ENCODE measurements at places on chromosomes 6 and 20.

DNA sequence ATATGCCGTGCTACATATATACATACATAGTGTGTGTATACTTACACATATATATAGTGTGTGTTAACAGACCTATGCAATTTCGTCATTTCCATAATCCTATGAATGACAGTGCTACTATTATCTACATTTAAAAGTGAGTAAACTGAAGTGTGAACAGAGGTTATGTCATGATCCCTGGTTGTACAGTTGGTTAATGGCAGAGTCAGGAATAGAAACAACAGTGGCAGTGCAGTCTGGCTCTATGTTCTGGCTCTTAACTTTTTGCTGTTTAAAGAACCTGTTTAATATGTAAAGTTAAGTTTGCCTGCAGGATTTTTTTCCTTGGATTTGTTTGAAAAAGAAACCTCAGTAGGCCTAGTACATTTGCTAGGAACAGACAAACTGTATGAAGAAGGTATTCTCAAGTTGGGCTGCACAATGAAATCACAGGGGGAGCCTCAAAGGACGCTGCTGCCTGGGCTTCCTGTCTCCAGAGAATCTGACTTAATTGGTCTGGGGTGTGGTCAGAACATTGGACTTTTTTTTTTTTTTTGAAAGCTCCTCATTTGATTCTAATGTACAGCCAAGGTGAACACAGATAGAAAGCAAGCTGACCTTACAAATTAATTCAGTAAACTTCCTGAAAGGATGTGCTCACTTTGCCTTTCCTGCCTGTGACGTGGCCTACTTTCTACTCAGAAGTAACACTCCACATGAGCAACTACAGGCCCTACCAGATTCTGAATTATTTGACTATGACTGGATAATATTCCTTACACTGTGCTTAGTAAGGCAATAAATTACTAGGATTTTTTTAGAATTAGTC is 29.4 kb downstream of the PLCB1 start:
- H3K4me3 ChIP-seq = no peak overlapping the region
- H3K4me1 ChIP-seq = peaks cover 5% of the 10 kb centered on the region
- DNase-seq = no peak
- H3K27me3 ChIP-seq = no peaks in the 10 kb centered on the region

DNA sequence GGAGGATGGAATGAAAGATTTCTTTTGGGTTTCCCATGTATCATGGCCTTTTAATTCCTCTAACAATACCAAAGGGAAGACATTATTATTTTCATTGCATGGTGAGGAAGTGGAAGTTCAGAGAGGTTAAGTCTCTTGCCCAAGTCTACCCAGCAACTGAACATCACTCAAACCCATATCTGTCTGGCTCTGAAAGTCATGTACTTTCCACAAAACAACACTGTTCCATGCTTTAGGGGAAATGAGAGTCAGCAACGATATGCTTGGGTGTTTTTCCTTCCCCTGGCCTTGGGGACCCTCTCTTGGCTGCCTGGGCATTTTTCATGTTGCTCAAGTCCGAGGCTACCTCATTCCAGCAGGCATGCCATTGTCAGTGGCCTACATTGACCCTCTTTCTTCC is 118.8 kb downstream of the ADTRP start:
- no peak overlapping the region for H3K4me3 ChIP-seq
- no peaks in the 10 kb centered on the region for H3K4me1 ChIP-seq
- no peaks in the 10 kb centered on the region for H3K27me3 ChIP-seq
- no peak for DNase-seq
- H3K27ac ChIP-seq = no peak overlapping the region

GRCh38 chr6:106133040-106133439 is 46.9 kb downstream of the PRDM1 start:
- no peak overlapping the region for H3K4me3 ChIP-seq
- no peak for DNase-seq
- H3K27ac ChIP-seq = no peak overlapping the region
- no peaks in the 10 kb centered on the region for H3K36me3 ChIP-seq
- no peaks in the 10 kb centered on the region for H3K27me3 ChIP-seq

DNA sequence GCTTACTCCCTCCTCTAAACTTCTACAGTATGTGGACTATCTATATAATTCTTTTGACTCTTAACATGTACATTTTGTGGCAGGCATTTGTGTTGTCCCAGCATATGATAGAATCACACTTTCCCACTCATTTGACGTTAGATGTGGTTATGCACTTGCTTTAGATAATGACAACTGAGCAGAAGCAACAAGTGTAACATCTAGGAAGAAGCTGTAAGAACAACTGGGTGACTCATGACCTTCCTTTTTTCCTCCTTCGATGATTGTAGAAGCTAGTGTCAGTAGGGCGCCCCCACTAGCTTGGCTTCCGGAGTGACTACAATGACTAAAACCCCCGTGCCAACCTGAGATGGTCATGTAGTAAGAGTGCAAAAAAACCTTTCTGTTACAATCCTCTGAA is 74.6 kb upstream of the CEP85L start:
- peaks cover 7% of the 10 kb centered on the region for H3K4me1 ChIP-seq
- peak; percentile 25 for DNase-seq
- no peak overlapping the region for H3K4me3 ChIP-seq
- H3K27ac ChIP-seq = no peak overlapping the region
- H3K36me3 ChIP-seq = no peaks in the 10 kb centered on the region

DNA sequence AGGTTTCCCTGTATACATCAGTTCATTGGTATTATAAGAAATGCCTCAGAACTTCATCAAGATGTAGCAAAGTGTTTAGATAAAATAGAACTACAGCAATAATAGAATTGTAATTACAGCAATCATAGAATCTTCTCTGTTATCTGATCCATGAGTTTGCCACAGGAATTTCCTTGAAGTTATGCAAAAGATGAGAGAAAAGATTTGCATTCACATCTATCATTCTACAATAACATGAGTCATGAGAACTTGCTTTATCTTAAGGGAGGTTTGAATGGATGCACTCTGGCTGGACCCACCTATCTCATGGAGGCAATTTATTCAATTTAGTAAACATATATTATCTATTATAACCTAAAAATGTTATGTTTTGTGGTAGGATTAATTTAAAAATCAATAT is 329.8 kb upstream of the EPHA7 start:
- H3K27me3 ChIP-seq = no peaks in the 10 kb centered on the region
- H3K4me1 ChIP-seq = no peaks in the 10 kb centered on the region
- H3K36me3 ChIP-seq = no peaks in the 10 kb centered on the region
- no peak for DNase-seq
- no peak overlapping the region for H3K4me3 ChIP-seq

- no peaks in the 10 kb centered on the region for H3K27me3 ChIP-seq
- no peak for DNase-seq
- H3K4me1 ChIP-seq = no peaks in the 10 kb centered on the region
- no peak overlapping the region for H3K4me3 ChIP-seq
- no peaks in the 10 kb centered on the region for H3K36me3 ChIP-seq
Observed at GRCh38 chr6:75421316-75422023, 72.1 kb downstream of the FILIP1 start.

DNA sequence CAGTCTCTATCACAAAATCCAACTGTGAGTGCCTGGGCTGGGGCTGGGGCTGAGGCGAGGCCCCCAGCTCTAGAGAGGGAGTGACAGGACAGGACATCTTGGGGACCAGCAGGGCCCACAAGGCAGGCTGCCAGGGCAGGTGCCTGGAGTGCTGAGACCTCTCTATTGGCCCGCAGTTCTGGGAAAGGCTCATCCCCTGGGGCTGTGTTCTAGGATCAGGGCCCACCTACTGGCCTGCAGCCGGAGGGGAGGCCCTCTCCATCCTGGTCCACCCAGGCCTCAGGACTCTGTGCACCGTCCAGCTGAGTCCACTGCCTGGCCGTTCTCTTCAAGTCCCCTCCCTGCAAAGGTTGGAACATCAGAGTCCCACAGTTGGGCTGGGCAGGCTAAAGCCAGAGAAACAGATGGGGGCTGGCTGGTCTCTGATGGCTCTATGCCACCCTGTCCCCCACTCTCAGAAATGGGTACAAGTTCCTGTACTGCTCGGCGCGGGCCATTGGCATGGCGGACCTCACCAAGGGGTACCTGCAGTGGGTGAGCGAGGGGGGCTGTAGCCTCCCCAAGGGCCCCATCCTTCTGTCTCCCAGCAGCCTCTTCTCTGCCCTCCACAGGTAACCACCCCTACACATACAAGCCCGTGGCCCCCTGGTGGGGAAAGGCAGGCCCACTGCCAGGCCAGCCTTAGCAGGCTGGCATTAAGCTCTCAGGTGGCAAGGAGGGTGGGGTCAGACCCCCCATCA is 9.0 kb downstream of the EMILIN3 start:
- no peak overlapping the region for H3K4me3 ChIP-seq
- H3K36me3 ChIP-seq = no peaks in the 10 kb centered on the region
- no peak overlapping the region for H3K27ac ChIP-seq
- DNase-seq = no peak
- H3K4me1 ChIP-seq = no peaks in the 10 kb centered on the region
- H3K27me3 ChIP-seq = no peaks in the 10 kb centered on the region

GRCh38 chr6:17277256-17277655 is 3.9 kb upstream of the RBM24 start:
- no peak for DNase-seq

GRCh38 chr20:41300886-41301285 is 16.6 kb downstream of the ZHX3 start:
- H3K4me1 ChIP-seq = no peaks in the 10 kb centered on the region
- no peak for DNase-seq
- no peak overlapping the region for H3K27ac ChIP-seq
- no peak overlapping the region for H3K4me3 ChIP-seq
- H3K36me3 ChIP-seq = no peaks in the 10 kb centered on the region

- H3K4me3 ChIP-seq = no peak overlapping the region
- H3K4me1 ChIP-seq = no peaks in the 10 kb centered on the region
- H3K27me3 ChIP-seq = no peaks in the 10 kb centered on the region
- no peak for DNase-seq
Observed at GRCh38 chr6:168149015-168149414, 70.0 kb upstream of the FRMD1 start.

GRCh38 chr20:37927410-37928095 is 24.6 kb downstream of the VSTM2L start:
- no peak overlapping the region for H3K4me3 ChIP-seq
- H3K4me1 ChIP-seq = no peaks in the 10 kb centered on the region
- no peak overlapping the region for H3K27ac ChIP-seq
- H3K36me3 ChIP-seq = no peaks in the 10 kb centered on the region
- H3K27me3 ChIP-seq = no peaks in the 10 kb centered on the region

GRCh38 chr6:3442431-3443220 is 14.2 kb downstream of the SLC22A23 start:
- no peaks in the 10 kb centered on the region for H3K27me3 ChIP-seq
- no peak for DNase-seq
- H3K4me1 ChIP-seq = no peaks in the 10 kb centered on the region
- H3K36me3 ChIP-seq = no peaks in the 10 kb centered on the region
- H3K27ac ChIP-seq = no peak overlapping the region

- DNase-seq = no peak
- H3K36me3 ChIP-seq = no peaks in the 10 kb centered on the region
- no peaks in the 10 kb centered on the region for H3K4me1 ChIP-seq
- H3K27me3 ChIP-seq = no peaks in the 10 kb centered on the region
- H3K27ac ChIP-seq = no peak overlapping the region
Observed at GRCh38 chr20:56765172-56766073, 136.3 kb downstream of the TFAP2C start.

- H3K27ac ChIP-seq = no peak overlapping the region
- DNase-seq = no peak
- H3K27me3 ChIP-seq = no peaks in the 10 kb centered on the region
- no peaks in the 10 kb centered on the region for H3K36me3 ChIP-seq
- no peak overlapping the region for H3K4me3 ChIP-seq
Observed at GRCh38 chr6:140018588-140018987, 644.1 kb upstream of the CITED2 start.

DNA sequence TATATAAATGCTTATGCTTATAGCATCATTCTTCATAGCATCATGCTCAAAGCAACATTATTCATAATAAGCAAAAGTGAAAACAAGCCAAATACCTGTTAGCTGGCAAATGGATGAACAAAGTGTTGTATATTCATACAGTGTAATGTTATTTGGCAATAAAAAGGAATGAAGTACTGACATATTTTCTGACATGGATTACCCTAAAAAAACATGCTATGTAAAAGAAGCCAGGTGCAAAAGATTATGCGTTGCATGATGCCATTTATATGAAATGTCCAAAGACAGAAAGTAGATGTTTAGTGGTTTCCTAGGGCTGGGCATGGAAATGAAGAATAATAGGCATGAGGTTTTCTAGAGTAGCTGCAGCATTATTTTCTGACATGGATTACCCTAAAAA is 77.1 kb downstream of the GFRA4 start:
- no peak overlapping the region for H3K4me3 ChIP-seq
- H3K4me1 ChIP-seq = no peaks in the 10 kb centered on the region
- H3K27ac ChIP-seq = no peak overlapping the region
- H3K36me3 ChIP-seq = peaks cover 25% of the 10 kb centered on the region

- H3K4me1 ChIP-seq = no peaks in the 10 kb centered on the region
- H3K36me3 ChIP-seq = no peaks in the 10 kb centered on the region
- DNase-seq = no peak
- no peak overlapping the region for H3K4me3 ChIP-seq
Observed at GRCh38 chr20:22673467-22673866, 89.1 kb upstream of the FOXA2 start.

- H3K27ac ChIP-seq = no peak overlapping the region
- no peak overlapping the region for H3K4me3 ChIP-seq
- no peaks in the 10 kb centered on the region for H3K36me3 ChIP-seq
- no peaks in the 10 kb centered on the region for H3K4me1 ChIP-seq
- no peak for DNase-seq
- no peaks in the 10 kb centered on the region for H3K27me3 ChIP-seq
Observed at GRCh38 chr6:37269105-37269504, 11.2 kb upstream of the TMEM217 start.

DNA sequence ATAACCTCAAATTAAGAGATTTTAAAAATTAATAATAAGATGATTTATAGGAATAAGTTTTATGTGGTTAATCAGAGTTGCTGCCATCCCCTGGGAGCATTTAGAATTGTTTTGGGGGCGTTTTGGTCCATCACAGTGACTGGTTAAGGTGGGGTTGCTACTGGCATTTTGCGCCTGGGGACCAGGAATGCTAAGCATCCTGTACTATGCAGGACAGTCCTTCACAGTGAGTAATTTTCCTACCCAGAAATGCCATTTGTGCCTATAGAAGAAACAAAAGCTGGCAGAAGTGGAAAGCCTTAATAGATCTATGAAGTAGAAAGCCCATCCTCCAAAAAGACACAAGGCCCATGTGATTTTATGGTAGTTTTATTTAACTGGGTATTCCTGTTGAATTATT is 118.0 kb downstream of the ANKS1A start:
- no peak overlapping the region for H3K4me3 ChIP-seq
- no peak overlapping the region for H3K27ac ChIP-seq
- H3K36me3 ChIP-seq = no peaks in the 10 kb centered on the region

Data from effector memory CD4-positive, alpha-beta T cell (primary cell).